ENCODE measurements at places on chromosomes 4 and X.

- DNase-seq, result no peak
Observed at GRCh38 chr4:33381816-33382215, 2661.6 kb downstream of the PCDH7 start.

DNA sequence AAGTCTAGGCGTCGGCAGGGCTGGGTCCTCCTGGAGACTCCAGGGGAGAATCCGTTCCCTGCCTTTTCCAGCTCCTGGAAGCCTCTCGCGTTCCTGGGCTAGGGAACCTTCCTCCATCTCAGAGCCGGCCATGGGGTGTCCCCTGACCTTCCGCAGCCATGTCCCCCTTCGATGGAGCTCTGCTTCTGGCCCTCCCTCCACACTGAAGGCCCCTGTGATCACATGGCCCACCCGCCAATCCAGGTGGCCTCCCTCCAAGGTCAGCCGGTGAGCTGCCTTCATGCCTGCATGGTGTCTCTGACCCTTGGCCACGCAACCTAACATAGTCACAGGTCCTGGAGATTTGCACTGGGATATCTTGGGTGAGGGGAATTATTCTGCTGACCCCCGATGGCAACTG lies 69.6 kb downstream of the TRMT44 start:
- DNase-seq, result no peak

DNA sequence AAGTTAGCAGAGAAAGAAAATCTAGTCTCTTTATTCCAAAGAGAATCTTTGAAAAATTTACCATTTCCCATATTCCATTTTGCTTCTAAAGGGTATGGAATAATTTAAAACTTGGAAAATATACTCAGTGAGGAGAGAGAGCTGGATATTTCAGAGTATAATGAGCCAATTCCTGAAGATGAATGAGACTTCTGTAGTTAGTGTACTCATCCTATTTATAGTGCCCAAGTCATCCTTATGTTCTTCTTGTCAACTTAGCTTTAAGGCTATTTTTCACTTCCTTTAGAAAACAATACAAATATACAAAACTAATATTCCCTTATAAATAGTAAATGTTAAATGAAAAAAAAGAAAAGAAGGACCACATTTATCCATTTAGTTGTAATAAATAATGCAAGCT lies 302.6 kb downstream of the IQCM start:
- no peak for DNase-seq

GRCh38 chr4:110198049-110198434 lies 373 bp downstream of the ELOVL6 start:
- DNase-seq, result peak; percentile 23

- DNase-seq, result peak; percentile 35
Observed at GRCh38 chr4:153418558-153418957, 47.6 kb upstream of the TMEM131L start.

GRCh38 chr4:11773798-11774197 lies 345.1 kb upstream of the HS3ST1 start:
- DNase-seq, result peak; percentile 77

DNA sequence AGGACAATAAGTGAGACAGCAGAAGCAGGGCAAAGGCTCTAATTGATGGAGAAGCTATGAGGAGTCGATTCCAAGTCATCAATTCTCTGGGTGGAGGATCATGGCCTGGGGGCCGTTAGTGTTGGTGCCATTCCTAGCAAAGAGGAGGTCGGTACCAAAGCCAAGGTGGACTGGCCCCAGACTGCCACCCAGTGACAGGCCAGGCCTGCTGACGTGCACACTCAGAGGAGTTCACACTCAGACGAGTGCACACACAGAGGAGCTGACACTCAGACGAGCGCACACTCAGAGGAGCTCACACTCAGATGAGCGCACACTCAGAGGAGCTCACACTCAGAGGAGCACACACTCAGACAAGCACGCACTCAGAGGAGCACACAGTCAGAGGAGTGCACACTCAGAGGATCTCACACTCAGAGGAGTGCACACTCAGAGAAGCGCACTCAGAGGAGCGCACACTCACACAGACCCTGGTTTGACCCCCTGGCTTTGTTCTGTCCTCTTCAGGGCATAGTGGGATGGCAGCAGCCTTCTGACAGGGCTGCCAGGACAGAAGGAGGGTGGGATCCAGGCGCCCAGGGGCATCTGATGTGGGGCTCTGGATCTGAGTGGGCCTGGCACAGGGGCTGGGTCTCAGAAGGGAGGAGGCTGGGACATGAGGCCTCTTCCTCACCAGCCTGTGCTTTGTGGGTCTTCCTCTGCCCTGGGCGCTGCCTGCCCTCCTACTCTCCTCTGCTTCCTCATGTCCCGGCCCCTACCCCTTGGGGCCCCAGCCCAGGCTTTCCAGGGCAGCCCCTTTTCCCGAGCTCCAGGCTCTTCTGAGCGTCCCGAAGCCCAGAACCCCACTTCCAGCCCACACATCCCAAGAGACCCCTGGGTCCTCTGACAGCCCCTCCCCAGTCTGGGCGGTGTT lies 41.7 kb upstream of the NKX1-1 start:
- no peak for DNase-seq

- DNase-seq, result peak; percentile 31
Observed at GRCh38 chr4:37620176-37620575, 66.0 kb downstream of the RELL1 start.

GRCh38 chrX:1483843-1484637 lies 31.3 kb upstream of the ASMTL start:
- DNase-seq, result no peak

- DNase-seq, result peak; percentile 37
Observed at GRCh38 chrX:65697915-65698796, 30.7 kb downstream of the MSN start.

DNA sequence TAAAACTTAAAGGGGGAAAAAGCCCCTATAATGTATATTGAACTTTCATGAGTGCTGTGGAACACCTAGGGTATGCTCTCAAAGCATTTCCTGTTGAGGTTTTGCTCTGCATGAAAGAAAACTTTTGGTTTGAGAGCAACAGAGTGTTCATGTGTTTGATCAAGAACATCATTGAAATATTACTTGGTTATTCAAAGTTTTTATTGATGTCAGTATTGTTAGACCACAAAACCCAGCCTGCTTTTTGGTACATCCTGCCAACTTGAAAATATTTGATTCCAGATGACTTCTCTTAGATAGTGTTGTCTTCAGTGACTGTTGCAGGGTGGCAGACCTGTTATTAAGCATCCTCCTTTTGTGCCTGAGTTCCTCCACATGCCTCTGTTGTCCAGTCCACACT lies 68.0 kb downstream of the N4BP2 start:
- DNase-seq, result no peak

DNA sequence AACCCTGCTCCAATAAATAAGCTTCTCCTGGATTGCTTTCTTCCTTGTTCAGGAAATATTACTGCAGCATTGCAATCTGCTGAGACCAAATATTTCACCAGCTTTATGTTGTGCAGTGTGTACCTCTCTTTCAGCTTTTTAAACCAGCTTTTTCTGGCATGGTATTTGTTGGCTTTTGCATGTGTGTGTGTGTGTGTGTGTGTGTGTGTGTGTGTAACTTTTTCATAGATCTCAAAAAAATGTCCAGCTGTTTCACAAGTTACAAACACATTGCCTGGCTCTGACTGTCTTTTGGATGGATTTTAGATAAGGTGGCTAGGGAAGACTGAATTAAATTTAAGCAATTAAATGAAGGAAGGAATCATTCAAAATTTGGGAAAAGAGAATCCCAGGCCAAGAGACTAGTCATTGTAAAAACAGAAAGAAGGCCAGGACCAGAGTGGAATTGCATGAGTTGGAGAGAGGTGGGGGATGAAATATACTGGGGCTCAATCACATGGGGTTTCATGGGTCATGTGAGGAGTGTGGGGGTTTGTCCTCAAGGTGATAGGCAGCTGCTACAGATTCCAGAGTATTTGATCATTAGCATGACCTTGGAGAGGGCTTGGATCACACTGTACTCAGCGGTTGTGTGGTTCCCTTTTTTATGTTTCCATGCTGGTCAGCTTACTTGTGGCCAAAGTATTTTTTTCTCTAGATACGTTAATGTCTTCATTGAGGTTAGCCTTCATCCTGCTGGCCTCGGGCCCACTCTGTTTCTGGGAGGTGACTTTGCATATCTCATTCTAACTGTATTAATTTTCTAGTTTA lies 357.7 kb upstream of the BOD1L1 start:
- DNase-seq, result peak; percentile 59

GRCh38 chr4:90715242-90715641 lies 588.0 kb downstream of the CCSER1 start:
- DNase-seq, result no peak

- DNase-seq, result peak; percentile 56
Observed at GRCh38 chr4:85860066-85860740, 385.3 kb downstream of the ARHGAP24 start.

DNA sequence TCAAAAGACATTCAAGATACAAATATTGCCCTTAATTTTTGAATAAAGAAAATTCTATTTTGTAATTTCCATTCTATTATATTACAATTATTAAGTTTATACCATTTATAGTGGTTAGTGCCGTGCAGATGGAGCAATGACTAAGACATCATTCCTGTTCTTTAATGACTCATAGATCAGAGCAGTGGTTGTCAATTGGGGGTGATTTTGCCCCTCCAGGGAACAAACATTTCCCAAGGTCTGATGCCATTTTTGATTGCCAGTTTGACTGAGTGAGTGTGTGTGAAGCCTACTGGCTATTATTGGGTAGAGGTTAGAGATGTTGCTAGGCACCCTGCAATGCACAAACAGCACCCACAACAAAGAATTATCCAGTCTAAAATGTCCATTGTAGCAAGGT lies 97.9 kb upstream of the DDIT4L start:
- DNase-seq, result peak; percentile 73

- no peak for DNase-seq
Observed at GRCh38 chr4:40583850-40584439, 45.7 kb downstream of the RBM47 start.

- DNase-seq, result peak; percentile 55
Observed at GRCh38 chr4:124708517-124709300, 3.8 kb downstream of the ANKRD50 start.

GRCh38 chrX:125203365-125203736 lies 116.3 kb upstream of the TEX13C start:
- no peak for DNase-seq

DNA sequence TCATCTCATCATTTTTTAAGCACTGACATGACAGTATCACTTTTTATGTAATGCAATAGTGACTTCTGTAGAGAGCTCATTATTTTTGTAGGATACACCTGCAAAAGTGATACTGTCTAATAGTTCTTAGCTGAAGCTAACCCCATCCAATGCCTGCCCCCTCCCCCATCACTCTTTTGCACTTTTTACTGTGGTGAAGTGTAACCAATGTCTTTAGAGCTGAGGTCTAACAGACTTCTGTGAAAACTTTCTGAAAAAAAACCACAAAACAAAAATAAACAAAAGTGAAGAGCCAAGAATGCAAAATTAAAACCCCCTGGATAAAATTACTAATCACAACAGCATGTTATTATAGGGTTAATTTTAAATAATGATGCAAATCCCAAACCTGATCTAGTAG lies 301.1 kb downstream of the ANK2 start:
- no peak for DNase-seq

DNA sequence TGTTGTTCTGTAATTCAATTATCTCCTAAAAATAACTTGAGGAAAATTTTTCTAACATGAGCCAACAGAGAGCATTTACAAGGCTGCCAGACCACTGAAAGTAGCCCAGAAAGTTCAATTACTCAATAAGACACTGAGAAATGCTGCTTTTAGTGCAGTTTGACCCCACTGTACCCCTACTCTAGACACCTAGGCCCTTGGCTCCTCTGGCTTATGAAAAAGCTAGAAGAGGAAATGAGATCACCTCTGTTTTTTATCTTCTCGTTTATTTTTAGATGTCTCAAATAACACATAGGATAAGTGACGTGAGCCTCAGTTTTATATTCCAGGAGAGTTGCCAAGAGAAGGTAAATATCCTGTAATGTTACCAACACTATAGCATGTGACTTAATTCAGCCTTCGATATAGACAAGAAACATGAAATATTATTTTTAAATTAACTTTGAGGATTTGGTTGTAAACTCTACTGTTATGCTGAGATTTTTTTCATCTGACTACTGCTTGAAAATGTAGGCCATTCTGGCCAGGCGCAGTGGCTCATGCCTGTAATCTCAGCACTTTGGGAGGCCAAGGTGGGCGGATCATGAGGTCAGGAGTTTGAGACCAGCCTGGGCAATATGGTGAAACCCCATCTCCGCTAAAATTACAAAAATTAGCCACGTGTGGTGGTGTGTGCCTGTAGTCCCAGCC lies 24.4 kb downstream of the TNIP3 start:
- DNase-seq, result peak; percentile 67

DNA sequence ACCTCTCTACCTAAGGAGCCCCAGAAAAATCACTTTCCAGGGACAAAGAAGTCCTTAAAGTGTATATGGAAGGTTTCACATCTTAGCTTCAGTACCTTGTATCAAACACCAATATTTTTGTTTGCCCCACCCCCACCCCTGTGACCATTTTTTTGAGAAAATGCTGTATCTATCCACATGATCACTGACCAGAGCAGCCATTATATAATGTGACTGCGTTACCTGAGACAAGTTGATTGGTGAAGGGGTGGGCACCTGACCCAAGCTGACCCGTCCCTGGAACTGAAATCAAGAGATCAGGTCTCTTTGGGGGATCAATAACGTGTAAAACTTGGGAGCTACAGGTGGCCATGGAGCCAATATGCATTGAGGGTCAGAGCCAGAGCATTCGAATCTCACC lies 10.7 kb downstream of the TIFA start:
- DNase-seq, result no peak

DNA sequence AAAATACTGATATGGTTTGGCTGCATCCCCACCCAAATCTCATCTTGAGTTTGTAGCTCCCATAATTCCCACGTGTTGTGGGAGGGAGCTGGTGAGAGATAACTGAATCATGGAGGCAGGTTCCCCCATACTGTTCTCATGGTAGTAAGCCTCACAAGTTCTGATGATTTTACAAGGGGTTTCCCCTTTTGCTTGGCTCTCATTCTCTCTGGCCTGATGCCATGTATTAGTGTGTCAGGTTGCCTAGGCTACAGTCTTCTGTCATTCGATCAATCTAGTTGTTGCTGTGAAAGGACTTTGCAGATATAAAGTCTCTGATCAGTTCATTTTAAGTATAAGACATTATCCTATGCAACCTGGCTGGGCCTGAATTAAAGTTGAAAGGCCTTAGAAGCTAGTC lies 209.3 kb upstream of the MAOA start:
- DNase-seq, result no peak

DNA sequence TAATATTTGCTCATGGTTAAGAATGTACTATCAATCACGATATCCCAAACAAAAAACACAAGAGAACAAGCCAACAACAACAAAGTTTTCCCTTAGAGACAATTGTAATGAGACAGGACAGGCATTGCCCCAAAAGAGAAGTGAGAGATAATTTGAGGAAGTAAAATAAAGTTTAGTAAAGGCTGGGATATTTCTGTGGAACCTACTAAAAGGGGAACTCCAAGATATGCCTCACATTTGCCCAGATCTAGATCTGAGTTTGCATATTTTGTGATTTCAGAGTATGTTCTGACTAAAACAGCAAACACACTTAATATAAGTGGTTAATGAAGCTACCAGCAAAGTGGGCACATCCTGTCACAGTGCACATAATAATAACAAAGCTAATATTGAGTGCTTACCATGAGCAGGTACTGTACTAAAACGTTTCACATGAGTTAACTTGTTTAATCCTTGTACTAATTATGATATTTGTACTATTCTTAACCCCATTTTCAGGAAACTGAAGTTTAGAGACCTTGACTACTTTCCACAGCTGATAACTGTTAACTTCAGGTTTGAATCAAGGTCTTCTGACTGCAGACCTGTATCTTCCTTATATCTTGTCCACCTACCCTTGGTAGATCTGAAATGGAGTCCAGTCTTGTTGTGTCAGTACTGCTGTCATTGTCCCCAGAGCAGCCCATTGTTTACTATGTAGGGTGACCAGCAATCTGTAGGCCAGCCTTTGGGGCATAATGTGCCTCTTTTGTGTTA lies 26.0 kb upstream of the BMP2K start:
- peak; percentile 43 for DNase-seq

GRCh38 chr4:149709640-149710039 lies 106.0 kb downstream of the IQCM start:
- DNase-seq, result no peak

Data from cardiac fibroblast (primary cell).